ENCODE measurements at places on chromosomes 12 and 14.

GRCh38 chr14:59181791-59182190 lies 6.7 kb upstream of the DAAM1 start:
- DNase-seq = no peak

DNA sequence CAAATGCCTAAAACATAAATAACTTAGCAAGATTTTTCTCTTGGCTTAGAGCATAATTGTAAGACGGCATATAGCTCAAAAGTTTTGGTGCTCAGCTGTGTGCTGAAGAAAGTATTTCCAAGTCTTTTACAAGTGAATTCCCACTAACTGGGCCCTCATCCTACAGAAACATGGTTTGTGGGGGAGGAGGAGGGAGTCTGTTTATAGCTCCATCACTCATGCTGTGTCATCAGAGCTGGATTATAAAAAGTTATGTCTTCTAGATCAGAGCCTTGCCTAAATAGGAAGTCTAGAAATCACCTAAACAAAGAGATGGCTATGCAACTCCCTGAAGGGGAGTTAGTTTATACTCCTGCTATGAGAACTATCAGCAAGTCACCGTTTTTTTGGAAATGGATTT lies 65.9 kb upstream of the OTOGL start:
- no peak for DNase-seq

- no peak for DNase-seq
Observed at GRCh38 chr12:77648716-77649115, 182.0 kb upstream of the NAV3 start.

GRCh38 chr12:90801776-90802175 lies 153.2 kb downstream of the CCER1 start:
- no peak for DNase-seq

GRCh38 chr12:75712223-75712622 lies 200.8 kb upstream of the KRR1 start:
- no peak for DNase-seq
